D341Med (cell line): ENCODE measurements at places on chromosomes 6 and 20.

GRCh38 chr6:44058617-44059358, 68.5 kb downstream of the MRPL14 start:
- DNase-seq, result no peak

GRCh38 chr6:149392535-149392934, 7.5 kb upstream of the SUMO4 start:
- no peak for DNase-seq

GRCh38 chr6:15380351-15380750, 134.5 kb downstream of the JARID2 start:
- DNase-seq, result no peak

GRCh38 chr6:43774776-43775534, 4.9 kb downstream of the VEGFA start:
- peak; percentile 88 for DNase-seq

DNA sequence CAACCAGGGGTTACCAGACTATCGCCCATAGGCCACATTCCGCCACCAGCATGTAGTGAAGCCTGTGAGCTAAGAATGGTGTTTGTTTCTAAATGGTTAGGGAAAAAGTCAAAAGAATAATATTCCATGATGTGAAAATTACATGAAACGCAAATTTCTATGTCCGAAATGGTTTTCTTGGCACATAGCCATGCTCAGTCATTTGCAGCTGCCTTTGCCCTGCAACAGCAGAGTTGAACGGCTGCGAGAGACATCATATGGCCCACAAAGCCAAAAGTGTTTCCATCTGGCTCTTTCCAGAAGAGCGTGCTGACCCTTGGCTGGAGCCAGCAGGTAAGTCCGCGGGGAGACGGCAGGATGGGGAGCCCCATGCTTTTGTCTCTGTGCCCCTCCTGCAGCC, 60.7 kb downstream of the FAM120B start:
- DNase-seq, result no peak

- DNase-seq, result no peak
These were observed 33.2 kb upstream of the SNX9 start for GRCh38 chr6:157789861-157790260.

GRCh38 chr6:37137201-37138090, 32.5 kb upstream of the PIM1 start:
- DNase-seq, result no peak

GRCh38 chr6:75748743-75749538, at the start of gene MYO6:
Gene MYO6 (plus strand): TSS chr6:75749239. CDS start chr6:75817548, 68,309 bp downstream.
- DNase-seq, result peak; percentile 93

DNA sequence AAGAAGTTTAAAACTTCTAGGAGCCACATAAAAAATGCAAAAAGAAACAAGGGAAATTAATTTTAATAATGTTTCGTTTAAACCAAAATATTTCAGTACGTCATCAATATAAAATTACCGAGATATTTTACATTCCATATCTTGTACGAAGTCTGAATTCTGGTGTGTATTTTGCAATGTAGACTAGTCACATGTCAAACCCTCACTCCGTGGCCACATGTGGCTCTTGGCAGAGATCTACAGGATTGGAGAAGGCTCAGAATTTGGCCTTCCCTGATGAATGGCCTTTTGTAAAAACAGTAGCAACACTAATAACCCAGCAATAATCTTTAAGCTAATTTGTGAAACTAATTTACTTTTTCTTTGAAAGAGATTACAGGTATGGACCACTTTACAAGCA, 217.1 kb downstream of the PRL start:
- DNase-seq, result no peak

DNA sequence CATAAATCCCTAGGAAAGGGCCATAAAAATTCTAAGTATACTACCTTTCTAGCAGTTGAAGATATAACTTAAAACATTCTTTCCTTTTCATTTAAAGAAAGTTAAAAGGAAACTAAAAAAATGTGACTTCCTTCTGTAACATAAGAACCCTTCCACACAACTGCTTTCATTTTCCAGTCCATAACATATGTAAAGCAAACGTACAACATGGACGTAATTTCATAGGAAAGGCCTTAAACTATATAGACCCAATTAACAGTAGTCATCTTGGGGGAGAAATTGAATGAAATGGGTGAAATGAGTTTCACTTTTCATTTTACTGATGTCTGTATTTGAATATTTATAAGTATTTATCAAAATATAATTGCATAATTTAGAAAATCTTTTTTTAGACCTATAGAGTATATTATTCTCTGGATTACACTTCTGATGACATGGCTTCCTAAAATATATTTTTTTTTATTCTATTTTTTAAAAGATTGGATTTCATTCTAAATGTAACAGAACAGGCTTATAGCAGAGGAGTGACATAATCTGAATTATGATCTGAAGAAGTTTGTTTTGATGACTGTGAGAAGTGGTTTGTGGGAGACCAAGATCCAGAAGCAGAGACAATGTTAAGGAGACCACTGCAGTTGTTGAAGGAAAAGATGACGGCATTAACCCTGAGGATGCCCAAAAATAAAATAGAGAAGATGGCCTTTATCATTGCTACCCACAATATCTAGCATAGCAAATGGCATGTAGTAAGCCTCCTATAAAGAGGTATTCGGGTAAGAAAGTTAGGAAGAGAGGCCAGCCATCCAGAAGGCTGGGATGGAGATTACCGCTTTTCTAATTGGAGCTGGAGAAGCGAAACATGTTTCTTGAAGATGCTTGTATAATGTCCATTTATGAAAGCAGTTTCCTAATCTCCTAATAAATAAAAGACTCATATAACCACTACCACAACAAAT, 260.4 kb downstream of the PTPRK start:
- no peak for DNase-seq

DNA sequence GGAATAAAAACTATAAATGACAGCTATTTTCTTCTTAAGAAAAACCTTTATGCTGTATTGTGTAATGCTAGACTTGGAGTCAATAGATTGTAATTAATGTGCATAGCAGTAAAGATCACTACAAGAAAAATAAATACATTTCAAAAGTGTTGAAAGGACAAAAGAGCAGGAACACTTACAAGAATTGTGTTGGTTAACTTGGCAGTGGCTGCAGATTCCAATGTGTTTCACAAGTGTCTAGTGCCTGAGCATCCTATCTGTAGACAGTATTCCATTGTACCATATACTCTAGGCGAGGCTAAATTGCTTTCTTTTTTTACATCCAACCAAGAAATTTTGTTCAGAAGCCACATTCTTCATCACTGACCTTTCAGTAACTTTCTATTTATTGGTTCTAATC, 924.1 kb downstream of the EPHA7 start:
- DNase-seq, result no peak

GRCh38 chr20:24441661-24442060, 27.8 kb upstream of the SYNDIG1 start:
- no peak for DNase-seq
